ENCODE measurements at places on chromosomes 12 and 14. TPM values are rescaled to one million over a fixed set of nuclear protein-coding genes. Genes with fewer than 3 reads are reported as not detected.

ACVRL1 gene
- total RNA-seq, result 1.2 TPM

MTERF2 gene
- 7.8 TPM for total RNA-seq

TNFAIP2 gene
- 135 TPM for total RNA-seq

EFCAB11 gene
- 11.9 TPM for total RNA-seq

DNA sequence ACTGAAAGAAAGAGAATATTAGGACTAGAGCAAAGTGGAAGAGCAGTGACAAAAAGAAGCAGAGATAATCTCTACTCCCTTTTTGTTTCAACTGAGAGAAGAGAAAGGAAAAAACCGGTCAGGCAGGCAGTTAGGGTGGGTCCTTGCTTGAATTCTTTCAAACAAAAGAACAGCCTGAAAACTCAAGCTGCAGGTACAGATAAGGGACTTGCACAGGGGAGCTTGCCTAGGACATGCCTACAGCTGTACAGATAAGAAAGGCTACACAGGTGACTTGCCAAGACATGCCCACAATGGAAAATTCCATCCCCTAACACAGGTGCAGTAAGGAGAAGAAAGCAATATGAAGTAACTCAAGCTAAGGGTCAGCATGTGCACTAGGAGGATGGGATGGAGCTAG, 532.2 kb upstream of the MIS18BP1 start:
- DNase-seq, result no peak

DNA sequence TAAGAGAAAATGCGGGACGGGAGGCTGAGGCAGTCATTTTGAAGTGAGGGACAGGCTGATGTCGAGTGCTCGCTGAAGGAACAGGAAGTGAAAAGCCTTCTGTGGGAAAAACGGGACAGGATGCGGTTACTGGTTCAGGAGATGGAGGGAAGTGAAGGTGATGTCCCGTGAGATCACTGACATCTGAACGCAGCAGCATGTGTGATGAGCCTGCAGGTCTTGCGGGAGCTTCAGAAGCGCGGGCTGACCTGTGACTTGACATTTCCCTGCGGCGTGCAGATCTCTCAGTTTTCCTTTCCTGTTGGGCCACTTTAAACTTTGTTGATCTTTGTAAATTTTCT, 77.8 kb downstream of the DDX51 start:
- no peak for DNase-seq

DNA sequence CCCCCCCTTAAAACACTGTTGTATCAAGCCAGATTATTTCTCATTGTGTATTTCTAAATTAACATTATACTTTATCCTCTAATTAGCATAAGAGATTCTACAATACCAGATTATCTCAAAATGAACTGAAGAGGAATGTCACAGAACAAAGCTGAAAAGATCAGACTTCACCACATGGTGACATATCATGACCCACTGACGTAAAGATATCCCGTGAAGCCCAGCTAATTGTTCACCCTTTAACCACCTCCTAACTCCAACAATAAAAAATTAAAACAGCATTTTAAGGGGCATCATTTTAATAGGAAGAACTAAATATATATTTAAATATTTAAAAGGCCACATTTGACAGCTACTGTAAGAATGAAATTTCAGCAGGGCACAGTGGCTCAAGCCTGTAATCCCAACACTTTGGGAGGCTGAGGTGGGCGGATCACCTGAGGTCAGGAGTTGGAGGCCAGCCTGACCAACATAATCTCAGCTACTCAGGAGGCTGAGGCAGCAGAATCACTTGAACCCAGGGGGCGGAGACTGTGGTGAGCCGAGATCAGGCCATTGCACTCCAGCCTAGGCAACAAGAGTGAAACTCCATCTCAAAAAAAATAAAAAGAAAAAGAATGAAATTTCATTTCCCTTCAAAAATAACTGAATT, 29.0 kb downstream of the CDK17 start:
- no peak for DNase-seq

GRCh38 chr12:53739214-53740129, 12.2 kb upstream of the CALCOCO1 start:
- no peak for DNase-seq

- DNase-seq, result no peak
Observed at GRCh38 chr12:109740694-109741245, 27.1 kb downstream of the FAM222A start.

DNA sequence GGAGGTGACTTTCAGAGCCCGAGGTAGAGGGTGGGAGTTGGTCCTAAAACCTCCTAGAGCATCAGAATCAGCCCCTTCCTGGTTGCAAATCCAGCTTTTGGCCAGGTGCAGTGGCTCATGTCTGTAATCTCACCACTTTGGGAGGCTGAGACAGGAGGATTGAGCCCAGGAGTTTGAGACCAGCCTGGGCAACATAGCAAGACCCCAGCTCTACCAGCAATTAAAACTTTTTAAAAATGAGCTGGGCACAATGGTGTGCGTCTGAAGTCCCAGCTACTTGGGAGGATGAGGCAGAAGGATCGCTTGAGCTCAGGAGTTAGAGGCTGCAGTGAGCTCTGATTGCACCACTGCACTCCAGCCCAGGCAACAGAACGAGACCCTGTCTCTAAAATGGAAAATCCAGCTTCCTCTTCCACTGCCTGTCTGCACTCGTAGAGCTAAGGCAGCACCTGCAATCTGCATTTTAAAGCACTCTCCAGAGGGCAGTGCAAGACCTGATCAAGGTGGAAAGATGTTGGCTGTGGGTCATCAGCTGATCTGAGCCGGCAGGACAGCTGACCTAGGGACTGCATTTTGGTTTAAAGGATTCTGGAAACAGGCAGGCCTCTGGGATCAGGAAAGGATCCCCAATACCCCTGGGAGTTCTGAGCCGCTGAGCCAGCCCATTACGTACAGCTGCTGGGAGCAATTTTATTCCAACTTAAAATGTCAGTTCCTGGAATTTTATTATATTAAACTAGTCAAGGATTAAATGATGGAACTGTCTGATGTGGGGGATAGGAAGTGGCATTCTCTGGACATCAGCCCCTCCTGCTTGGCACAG, 1.8 kb upstream of the TESC start:
- DNase-seq, result no peak

GRCh38 chr12:108700833-108701541, 30.3 kb downstream of the CORO1C start:
- DNase-seq, result no peak

DNA sequence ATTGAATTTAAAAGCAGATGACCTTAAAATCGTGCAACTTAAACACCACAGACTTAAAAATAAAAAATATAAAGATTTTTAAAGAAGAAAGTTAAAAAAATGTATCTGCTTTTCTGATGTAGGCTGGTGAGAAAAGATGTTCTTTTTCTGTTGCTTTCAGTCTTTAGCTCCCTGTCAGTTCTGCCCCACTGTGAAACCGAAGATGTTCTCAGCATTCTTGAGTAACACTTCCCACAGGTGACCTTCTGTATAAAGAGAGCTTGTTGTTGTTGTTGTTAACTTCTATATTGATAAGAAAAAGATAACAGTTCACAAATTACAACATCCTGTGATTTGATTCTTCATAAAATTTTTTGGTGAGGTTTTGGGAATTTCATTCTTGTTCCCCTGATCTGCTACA, 377.9 kb upstream of the RGS6 start:
- no peak for DNase-seq

DNA sequence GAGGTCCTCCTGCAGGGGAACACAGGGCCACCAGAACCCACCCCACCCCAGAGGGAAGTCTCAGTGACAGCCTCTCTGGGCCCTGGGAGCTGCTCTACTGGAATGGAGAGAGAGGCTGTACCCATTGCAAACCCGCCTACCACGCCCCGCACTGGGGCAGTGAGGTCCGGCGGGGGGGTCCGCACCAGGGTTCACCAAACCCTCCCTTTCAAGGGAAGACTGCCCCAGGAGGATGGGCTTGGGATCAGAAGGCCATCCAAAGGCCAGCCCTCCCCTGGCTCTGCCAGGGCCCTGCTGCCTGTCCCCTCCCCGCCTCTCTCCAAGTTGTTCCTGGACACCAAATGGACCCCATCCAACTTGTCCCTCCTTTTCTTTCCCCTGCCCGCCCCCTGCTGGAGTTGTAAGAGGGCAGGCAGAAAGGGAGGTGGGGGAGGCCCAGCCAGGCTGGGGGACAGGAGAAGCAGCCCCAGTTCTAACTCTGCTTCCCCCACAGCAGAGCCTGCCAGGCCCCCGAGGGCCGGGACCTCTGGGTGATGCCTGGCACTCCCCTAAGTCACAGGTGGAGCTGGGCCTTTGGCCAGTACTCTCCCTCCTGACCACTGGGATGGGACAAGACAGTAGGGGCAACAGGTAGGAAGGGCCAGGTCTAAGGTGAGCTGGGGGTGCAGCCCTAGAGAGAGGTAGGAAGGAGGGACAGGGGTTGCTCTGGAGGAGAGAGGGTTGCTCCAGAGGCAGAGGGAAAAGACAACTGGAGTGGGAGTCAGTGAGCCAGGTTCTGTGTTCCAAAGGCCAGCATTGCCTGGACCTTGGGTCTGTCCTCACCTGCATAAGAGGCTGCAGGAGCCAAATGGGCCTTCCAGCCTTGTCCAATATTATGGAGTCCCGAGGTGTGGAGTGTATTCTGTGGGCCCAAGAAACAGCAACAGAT, 3.2 kb upstream of the DIO3 start:
- peak; percentile 12 for DNase-seq

DNA sequence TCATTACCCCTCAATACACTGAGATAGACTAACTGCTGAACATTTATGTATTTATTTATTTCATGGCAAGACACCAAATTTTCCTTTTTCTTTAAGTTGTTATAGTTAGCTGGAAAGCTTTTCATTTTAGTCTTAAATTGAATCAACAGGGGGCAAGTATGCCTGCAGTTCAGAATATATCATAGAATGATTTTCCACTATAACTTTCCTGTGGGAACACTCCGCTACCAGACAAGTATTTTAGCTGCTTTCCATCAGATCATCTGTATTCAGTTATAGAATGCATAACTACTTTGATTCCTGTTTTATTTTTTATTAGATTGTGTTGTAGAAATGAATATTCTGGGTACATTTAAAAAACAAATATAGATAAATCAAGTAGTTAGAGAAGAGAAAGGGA, 102.0 kb downstream of the SLC6A15 start:
- DNase-seq, result no peak

GRCh38 chr12:124582108-124582424, 14.7 kb upstream of the NCOR2 start:
- DNase-seq, result no peak

- DNase-seq, result peak; percentile 45
Observed at GRCh38 chr14:53952533-53952932, 4.1 kb downstream of the BMP4 start.

All from M059J (cell line).